ENCODE measurements at places on chromosomes 11 and 22.

GRCh38 chr22:36379593-36380361 lies 8.0 kb downstream of the MYH9 start:
- DNase-seq, result no peak

DNA sequence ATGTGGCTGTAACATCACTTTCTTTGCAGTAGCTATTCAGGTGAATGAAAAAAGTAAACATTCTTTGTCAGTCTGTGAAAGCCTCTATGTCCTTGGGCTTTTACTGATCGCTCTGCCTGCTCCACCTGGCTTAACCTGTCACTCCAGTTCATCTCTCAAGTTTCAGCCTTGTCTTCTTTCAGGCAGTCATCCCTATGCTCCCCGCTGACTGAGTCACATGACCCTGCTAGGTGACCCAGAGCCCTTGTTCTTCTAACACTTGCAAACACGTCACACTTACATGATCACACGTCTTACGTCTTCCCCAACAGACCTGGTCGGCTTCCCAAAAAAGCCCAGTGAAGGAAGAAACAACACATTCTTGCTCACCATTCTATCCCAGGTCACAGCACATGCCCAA lies 499.3 kb upstream of the TENM4 start:
- no peak for DNase-seq

DNA sequence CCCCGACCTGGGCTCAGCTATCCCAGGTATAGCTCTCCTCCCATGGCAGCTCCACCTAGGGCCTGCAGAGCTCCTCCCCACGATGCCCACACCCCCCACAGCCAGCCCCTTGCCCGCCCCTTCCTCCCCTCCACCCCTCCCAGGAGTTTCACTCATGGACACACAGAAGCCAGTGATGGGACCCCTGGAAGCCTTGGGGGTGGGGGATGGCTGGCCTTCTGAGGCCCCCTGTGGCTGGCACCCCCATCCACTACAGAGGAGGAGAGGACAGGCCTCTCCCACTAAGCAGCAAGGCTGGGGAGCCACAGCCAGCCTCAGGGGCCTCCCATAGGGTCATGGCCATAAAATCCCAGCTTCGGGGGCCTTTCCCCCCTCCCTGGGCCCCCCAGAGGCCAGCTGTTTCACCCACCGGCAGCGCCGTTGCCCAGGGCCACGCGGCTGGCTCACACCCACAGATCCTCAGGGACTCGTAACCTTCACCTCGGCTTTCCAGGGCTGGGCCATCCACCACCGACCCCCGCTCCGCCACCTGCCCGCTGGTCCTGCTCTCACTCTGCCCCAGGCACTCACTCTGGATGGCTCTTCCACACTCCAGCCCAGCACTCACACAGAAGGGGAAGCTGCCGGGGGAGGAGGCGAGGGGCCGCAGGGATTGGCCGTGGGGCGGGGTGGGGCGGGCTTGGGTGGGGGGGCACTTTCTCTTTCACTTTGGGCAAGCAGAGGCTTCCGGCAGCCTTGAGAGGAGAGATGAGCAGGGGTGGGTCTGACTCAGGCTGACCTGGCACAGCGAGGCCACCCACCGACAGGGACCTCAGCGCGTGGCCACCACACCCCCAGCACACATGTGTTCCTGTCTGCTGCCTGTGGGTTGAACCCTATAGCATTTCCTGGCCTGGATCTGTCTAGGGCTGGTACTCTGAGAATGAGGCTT lies 2.2 kb downstream of the SLC25A22 start:
- no peak for DNase-seq

DNA sequence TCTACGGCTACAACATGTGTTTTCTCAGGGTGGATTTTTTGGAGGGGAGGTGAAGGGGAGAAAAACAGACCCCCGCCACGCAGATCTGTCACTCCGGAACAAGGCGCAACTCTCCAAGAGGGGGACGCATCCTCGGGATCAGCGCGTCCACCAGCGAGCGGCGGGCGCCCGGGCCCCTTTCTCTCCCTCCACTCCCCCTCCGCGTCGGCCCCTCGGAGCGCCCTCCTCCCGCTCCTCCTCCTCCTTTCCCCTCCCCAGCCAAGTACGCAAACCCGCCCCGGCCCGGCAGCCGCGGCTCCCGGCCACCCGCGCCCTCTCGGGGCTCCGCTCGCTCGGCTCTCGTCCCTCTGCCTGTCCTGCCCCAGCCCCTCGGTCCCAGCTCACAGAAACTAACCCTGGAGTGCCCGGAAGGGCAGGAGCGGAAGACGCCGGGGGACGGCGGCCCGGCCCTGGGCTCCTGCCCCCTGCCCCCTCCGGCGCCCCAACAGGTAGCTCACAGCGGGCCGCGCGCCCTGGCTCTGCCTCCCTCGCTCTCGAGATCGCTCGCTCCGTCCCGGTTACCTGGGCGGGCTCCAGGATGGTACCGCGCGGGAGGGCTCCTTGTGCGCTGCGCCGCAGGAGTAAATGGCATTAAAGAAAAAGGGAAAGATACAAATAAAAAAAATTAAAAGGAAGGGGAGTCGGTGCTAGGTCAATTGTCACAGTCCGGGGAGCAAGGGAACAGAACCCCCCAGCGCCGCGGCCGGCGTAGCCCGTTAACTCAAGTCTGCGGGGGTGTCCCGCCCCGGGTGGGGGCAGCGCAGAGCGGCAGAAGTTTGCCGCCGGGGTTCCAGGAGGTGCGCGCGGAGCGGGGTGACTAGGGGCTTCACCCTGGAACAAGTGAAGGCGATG lies 131.4 kb upstream of the C11orf58 start:
- peak; percentile 32 for DNase-seq

DNA sequence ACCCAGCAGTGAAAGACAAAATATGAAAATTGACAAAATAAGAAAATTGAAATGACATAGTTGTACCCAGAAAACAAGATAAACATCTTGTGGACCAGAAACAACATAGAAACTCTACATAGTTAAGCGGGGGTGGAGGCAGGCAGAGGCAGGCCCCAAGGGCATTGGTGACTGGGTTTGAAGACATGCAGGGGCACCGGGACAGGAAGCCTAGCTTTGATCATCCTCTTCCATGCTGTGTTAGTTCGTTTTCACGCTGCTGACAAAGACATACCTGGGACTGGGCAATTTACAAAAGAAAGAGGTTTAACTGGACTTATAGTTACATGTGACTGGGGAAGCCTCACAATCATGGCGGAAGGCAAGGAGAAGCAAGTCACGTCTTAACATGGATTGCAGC lies 33.5 kb upstream of the CRTAM start:
- DNase-seq, result no peak

All from right renal pelvis (tissue), 4 donors.